Stimulated activated CD8-positive, alpha-beta memory T cell treated with anti-CD3 and anti-CD28 coated beads, Interleukin-4, amount 100 ng/mL, for 1 hour (primary cell): ENCODE measurements at places on chromosomes 1 and 21.

- DNase-seq = no peak
These were observed 31.0 kb upstream of the SDHB start for GRCh38 chr1:17084787-17085186.

DNA sequence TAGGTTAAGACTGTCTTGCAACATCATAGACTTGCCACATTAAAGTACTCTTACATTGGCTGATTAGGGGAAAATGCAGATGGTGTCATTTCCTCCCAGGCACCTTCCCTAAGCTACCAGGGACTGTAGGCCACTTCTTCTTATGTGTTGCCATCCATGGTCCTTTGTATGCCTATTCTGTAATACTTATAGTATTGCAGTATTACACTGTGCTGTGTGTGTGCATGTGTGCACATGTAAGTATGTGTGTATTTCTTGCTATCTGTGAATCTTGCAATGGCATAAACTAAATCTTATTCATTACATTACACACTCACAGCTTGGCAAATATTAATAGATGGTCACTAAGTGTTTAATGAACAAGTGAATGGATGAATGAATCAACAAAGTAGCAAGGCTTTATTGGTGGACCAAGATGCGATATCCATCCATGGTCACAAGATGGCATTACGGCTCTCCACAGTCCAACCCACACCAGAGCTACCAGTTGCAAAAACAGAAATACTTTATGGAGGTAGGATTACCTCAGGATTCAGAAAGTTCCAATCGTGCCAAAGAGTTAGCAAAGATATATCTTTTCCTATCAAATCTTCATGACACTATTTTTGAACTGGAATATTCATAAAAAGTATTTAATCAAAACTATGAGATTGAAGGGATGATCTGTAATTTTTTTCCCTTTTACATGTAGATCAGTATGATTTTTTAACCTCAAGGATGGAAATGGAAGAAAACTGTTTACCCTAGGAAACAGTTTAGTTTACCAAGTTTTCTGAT lies 160.2 kb downstream of the DENND1B start:
- DNase-seq = no peak

- DNase-seq = peak; percentile 77
These were observed at the start of the genes ANKRD34A and POLR3GL for GRCh38 chr1:145964328-145965118. TSS of gene ANKRD34A (minus strand) at chr1:145964575. CDS start at chr1:145961759, 2,816 bp downstream. TSS of gene POLR3GL (plus strand) at chr1:145964690. CDS start at chr1:145974866, 10,176 bp downstream.

DNA sequence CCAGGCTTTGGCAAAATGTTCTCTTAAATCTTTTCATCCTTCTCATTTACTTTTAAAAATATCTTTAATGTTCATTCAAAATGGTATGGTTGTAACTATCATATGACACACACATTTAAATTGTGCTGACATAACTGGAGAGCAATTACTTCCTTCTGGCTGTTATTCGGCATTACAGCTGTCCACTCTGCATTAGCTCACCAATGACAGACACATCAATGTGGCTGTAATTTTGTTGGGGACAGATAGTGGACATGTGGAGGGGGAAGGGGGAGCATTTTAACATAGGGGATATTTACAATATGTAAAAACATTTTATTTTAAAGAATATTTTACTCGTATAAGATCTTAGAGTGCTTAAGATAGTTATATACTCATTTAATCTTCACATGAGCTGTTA lies 319.8 kb downstream of the HMCN1 start:
- DNase-seq = no peak
